Retina (tissue), 1 donor: ENCODE measurements at places on chromosomes 2 and 18.

DNA sequence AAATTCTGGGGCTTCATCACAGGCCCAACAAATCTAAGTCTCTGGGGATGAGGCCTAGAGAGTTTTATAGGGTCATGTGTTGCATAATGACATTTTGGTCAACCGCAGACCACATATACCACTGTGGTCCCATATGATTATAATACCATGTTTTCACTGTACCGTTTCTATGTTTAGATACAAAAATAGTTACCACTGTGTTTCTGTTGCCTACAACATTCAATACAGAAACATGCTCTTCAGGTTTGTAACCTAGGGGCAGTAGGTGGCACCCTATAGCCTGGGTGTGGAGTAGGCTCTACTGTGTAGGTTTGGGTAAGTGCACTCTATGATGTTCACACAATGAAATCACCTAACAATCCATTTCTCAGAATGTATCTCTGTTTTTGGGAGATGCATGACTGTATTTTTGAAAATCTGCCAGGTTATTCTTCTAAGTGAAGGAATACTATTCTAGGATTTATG lies 485.2 kb downstream of the PTPRM start:
- DNase-seq: no peak

DNA sequence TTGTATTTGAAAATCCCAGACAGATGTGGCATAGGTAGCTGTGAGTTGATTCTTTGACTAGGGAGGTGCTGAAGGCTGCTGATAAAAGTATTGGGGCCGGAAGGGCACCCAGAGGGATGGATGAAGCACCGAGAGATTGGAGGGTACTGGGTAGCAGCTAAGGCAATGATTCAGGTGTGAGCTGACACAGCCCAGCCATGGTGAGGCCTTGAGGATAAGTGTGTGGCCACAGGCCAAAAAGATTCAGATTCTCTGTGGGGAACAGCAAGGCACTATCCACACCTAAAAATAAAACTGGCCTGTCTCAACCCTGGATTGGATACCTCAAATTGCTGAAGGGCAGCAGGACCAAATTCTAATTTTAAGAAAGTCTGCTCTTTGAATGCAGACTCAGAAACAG lies 35.2 kb downstream of the RDH14 start:
- DNase-seq: no peak

DNA sequence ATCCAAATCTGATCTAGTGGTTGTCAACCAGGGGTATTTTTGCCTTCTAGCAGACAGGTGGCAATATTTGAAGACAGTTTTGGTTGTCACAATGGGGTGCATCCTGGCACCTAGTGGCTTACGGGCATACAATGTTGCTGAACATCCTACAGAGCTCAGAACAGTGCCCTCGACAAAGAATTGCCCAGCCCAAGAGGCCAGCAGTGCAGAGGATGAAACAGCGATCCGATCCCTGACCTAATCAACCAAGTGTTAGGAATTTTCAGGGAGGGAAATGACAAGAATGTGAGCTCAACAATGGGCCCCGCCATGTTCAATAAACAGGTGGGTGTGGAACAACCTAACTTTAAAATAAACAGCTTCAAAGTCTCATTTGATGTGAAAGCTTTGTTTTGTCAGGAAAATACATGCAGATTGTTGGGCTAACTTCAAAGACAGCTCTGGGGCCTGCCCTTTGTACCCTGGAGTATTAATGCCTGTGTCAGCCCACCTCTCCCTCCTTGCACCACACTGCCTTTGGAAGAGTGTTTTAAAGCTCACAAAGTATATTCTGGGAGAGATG lies 22.5 kb upstream of the SCYGR5 start:
- DNase-seq: no peak

- no peak for DNase-seq
These were observed 258.6 kb downstream of the SOX11 start for GRCh38 chr2:5950736-5951135.

DNA sequence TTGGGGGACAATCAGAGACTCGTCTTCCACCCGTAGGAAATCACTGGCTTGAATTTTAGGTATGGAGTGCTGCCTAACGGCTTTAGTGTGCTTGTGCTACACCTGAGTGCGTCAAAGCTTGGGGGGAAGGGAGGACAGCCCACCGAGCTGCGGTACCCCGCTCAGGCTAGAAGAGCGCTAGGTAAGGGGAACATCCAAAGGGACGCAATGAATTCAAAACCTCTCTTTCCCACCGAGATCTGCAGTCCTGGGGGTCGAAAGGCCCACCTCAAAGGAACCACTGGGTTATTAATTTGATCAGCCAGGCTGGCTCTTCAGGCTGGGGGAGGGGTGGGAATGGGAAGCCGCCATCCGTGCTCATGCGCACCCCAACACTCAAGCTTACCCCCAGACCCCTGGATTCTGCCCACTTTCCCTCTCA lies 2.7 kb downstream of the EPHA4 start:
- DNase-seq: peak; percentile 51

GRCh38 chr2:14619441-14619840 lies 13.1 kb upstream of the LRATD1 start:
- no peak for DNase-seq

DNA sequence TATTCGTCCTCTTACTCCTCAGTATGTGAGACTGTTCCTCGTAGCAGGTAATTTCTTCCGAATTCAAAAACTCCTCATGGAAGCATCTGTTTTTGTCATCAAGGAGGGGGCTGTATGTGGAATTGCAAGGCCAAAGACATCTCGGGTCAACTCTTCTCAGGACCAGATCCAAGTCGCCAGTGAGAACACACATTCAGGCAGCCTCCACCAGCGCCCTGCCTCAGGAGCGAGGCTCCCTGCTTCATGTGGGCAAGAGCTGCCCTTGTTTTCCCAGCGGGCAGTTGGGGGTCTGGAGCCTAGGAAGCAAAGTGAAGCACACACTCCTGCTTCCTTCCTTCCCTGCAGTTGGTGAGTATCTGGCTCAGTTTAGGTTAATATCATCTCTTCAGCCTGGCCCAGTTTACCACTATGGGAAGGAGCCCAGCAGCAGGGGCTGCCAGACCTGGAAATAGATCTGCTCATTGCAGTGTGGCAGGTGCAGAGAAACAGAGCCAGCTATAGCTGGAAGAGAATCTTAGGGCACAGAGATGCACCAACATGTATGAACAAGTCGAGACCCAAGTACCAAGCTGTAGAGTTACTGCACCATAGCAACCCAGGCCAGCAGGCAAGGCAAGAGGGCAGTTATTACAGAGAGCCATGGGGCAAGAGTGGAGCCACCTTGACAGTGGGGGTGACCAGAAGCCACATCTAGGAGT lies 25.3 kb downstream of the TMEM127 start:
- DNase-seq: no peak

GRCh38 chr2:6932828-6933227 lies 15.6 kb downstream of the RNF144A start:
- no peak for DNase-seq

DNA sequence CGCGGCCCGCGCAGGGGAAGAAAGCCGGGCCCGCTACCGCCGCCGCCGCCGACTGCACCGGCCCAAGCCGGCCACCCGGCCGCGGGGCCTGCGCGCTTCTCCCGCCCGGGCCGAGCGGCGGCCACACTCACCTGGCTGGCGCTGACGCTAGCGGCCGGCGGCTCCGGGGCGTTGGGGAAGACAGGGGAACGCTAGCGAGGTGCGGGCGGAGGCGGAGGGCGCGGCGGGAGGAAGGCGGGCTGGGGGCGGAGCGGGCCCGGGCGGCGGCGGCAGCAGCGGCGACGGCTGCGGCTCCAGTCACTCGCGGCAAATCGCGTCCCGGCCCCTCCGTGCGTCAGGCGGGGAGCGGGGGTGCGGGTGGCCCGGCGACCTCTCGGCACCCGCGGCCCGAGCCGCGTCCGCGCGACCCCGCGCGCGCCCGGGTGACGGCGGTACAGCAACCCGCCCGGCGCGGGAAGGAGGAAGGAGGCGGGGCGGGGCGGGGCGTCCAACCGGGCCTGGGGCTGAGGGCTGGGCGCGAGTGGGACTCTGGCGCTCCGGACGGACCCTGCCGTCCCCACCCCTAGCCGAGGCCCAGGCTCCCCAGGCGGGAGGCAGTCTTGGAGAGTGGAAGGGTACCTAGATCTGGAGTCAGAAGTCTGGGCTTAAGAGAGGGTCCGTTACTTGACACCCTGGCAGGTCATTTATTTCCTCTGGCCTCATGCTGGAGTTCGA lies at the start of gene SESTD1:
Gene SESTD1 (minus strand): TSS at position 465 of the 714 bp plus-strand sequence. CDS start 72,991 bp downstream, outside the sequence.
- DNase-seq: peak; percentile 84

DNA sequence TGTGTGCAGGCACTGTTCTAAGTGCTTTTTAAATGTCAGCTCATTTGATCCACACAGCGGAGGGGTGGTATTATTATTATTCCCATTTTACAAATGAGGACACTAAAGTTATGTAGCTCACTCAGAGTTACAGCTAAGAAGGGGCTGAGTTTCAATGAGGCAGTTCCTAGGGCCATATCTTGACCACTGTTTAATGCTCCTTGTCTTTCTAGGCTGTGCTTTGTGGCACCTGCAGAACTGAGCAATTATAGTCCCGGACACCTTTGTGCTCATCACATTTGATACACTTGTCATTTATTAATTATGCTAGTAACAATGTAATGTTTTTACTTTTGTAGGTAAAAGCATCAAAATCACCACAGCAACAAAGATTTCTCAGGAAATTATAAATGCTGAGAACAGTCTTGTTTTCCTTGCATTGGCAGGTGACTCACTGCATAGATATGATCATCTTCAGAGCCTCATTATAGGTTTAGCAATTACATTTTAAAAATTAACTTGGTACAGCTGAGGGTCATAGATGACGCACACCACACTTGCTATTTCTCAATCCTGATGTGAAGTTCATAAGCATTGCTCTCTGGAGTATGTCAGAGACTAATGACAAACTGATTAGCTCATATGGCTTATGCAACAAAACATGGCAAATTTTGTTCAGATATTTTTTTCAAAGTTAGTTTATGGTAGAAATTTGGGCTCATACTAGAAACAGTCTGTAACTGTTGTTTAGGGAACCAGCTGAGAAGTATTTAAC lies 366.8 kb downstream of the TGIF1 start:
- DNase-seq: no peak

GRCh38 chr2:152240559-152241231 lies 65.1 kb upstream of the STAM2 start:
- DNase-seq: no peak

GRCh38 chr18:58117786-58118403 lies 73.9 kb downstream of the NEDD4L start:
- DNase-seq: no peak

DNA sequence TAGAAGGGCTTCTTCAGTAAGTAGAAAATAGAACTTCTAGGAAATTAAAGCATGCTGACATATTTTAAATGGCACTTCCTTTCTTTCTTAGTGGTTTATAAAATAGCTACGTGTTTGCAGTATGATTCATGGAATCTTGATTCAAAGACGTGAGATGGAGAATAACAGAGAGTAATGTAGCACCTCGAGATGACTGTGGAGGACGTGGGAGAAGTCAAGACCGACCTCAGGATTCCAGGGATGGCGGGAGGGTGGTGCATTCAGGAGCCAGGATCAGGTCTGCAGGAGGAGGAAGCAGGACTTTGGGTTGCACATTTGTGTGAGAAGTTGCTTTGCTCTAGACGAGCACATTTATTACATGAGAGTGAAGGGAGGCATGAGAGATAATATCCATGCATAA lies 56.0 kb downstream of the DCDC2C start:
- no peak for DNase-seq

- DNase-seq: no peak
These were observed 56.3 kb upstream of the ZDBF2 start for GRCh38 chr2:206218156-206218555.

DNA sequence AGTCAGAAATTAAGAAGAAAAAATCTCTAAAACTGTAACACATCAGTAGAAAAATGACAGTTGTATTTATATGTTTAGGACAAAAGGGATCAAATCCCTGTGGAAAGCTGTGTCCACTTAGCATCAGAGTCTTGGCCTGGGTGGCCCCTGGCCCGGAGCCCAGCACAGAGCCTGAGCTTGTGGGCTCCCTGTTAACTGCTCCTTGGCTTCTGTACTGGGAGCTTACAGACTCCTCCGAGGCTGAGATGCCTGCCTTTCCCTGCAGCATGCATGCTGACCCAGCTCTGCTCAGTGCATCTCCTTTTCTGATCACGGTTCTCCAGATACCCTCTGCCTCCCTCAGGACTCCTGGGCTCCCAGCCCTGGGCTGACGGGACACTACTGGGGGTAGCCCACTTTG lies 98.1 kb downstream of the DCDC2C start:
- no peak for DNase-seq

GRCh38 chr18:73235491-73235890 lies 367.7 kb upstream of the NETO1 start:
- no peak for DNase-seq

- DNase-seq: no peak
These were observed 15.7 kb downstream of the GPATCH11 start for GRCh38 chr2:37100054-37100453.

DNA sequence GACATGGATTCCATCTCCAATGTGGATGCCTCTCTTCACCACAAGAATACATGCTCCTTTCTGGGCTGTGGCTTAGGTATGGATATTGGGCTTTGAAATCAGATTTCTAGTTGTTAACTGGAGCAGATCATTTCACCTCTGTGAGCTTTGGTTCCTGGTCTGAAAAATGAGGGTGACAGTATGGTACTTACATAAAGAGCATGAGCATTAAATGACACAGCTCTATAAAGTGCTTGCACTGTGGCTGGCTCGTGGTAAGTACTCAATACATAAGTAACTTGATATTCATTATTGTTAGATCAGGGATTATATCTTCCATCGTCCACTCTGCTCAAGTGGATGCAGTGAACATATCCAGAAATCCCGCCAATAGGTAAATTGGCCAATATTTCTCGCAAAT lies 33.4 kb downstream of the ARHGAP25 start:
- DNase-seq: no peak

DNA sequence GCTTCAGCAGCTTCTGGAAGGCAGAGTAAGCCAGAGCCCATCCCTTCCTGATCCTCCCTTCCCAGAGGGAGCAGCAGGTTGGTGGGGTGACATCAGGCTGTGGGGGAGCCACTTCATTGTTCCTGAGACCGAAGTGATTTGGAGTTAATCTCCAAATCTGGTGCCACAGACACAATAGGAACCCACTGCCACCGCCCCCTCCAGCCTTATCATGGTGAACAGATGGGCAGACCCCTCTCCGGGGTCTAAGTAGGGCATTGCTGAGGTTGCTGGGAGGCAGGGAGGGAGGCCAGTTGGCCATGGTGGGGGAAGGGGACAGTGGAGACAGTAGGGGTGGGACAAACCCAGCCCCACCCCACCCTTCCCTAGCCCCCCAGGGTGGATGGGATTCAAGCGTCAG lies 25.6 kb upstream of the SLC35F6 start:
- DNase-seq: peak; percentile 45

DNA sequence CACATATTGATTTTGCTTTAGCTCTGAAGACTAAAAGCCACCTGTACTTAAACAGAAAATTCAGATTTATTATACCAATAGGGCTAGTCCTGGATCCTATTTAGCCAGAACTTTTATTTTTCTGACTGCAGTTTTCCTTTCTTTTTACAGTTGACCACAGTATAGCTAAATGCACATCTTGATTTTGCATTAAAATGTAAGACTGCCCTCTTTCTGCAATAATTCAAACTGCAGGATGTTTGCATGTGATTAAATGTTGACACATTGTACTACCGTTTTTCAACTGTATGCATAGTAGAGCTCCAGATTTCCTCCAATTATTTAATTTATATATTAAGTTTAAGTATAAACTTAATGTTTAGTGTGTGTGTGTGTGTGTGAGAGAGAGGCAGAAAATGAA lies 1262.9 kb downstream of the SUCLG1 start:
- DNase-seq: peak; percentile 6

- no peak for DNase-seq
These were observed 28.4 kb downstream of the FAM98A start for GRCh38 chr2:33570681-33571080.
